ENCODE measurements at places on chromosomes 3 and 15.
A peak's percentile ranks its signal among the peaks of the same experiment; 100 is the strongest.

GRCh38 chr15:63449731-63450130 is 54.7 kb upstream of the USP3 start:
- no peak for DNase-seq

- no peak for DNase-seq
Measured at GRCh38 chr3:111229301-111229700, 157.7 kb downstream of the NECTIN3 start.

DNA sequence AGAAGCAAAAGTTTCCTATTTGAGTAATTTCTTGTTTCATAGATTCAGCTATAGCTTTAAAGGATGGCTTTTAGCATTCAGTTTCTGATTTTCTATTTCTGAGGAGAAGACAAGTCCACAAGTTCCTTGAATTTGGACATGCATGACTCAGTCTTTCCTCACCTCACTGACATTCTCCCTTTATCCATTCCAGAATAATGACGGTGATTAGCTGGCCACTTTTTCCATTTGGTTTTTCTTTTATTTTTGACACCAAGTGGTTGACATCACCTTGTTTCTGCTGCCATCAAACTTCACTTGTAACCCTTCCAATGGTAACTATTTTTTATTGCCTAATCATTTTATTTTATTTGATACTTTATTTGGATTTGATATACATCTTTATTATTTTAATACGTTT is 404.4 kb upstream of the KCNMB2 start:
- no peak for DNase-seq

- no peak for DNase-seq
Measured at GRCh38 chr3:139935866-139936817, 1.2 kb downstream of the CLSTN2 start.

GRCh38 chr3:193822492-193823212 is 229.6 kb downstream of the OPA1 start:
- no peak for DNase-seq

DNA sequence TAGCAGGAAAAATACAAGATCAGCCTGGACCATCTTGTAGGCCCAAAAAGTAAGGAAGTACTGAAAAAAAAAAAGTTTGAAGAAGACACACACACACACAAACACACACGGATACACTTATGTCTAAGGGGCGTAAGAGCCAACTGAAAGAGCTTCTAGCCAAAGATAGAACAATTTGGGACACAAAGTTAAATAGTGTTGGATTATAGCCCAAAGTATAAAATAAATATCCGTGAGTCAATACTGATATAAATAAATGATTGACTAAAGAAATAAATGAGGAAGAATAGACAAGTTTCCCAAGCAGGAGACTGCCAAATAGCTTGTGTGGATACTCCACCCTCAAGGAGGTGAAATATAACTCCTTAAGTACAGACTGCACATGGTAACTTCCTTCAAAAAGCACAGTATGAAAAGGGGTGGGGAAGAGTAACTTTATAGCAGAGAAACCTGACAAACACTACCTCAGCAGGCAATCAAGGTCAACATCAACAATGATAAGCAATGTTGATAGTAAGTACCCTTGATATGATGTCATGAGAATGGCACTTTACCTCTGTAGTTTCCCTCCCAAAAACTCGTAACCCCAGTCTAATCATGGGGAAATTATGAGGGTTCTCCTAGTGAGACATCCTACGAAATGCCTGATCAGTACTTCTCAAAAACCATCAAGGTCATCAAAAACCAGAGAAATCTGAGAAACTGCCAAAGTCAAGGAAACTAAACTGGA is 187.3 kb upstream of the ATP11B start:
- no peak for DNase-seq

GRCh38 chr3:112132975-112133448 is at the start of gene GCSAM:
Gene GCSAM (minus strand): TSS chr3:112133248. CDS start chr3:112133120, 128 bp downstream.
- DNase-seq: peak; percentile 51

DNA sequence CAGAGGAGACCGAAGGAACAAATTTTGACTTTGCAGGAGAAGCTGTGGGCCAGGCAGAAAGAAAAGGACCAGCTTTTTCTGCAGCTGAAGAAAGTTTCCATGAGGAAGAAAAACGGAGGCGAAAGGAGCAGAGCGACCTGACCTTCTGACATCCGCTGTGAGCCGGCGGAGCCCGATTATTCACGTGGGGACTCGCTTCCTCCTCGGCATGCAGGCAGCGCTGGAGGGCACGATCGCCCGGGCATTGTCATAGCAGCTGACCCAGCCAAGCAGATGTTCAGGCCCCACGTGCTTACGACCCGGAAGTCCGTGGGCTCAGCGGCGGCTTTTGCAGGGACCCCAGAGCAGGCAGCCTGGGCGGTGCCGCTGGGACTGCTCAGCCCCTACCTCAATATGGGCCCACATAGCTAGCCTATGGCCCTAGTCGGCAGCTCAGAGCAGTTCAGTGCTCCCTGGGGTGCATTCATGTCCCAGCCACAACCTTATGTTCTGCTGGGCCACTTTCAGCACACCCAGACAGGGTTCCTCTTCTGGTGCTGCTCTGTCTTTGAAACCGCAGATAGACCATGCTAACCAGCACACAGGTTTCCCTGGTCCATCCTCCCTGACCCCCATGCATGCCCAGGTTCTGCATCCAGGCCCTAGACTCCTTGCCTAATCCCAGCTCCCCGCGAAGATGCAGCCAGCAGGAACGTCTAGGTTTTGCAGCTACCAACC is 10.5 kb upstream of the EIF4A2 start:
- DNase-seq: peak; percentile 43

GRCh38 chr15:45118996-45119395 is 4.9 kb downstream of the DUOXA2 start:
- no peak for DNase-seq

GRCh38 chr15:34366271-34367065 is 528 bp downstream of the LPCAT4 start:
- peak; percentile 36 for DNase-seq

DNA sequence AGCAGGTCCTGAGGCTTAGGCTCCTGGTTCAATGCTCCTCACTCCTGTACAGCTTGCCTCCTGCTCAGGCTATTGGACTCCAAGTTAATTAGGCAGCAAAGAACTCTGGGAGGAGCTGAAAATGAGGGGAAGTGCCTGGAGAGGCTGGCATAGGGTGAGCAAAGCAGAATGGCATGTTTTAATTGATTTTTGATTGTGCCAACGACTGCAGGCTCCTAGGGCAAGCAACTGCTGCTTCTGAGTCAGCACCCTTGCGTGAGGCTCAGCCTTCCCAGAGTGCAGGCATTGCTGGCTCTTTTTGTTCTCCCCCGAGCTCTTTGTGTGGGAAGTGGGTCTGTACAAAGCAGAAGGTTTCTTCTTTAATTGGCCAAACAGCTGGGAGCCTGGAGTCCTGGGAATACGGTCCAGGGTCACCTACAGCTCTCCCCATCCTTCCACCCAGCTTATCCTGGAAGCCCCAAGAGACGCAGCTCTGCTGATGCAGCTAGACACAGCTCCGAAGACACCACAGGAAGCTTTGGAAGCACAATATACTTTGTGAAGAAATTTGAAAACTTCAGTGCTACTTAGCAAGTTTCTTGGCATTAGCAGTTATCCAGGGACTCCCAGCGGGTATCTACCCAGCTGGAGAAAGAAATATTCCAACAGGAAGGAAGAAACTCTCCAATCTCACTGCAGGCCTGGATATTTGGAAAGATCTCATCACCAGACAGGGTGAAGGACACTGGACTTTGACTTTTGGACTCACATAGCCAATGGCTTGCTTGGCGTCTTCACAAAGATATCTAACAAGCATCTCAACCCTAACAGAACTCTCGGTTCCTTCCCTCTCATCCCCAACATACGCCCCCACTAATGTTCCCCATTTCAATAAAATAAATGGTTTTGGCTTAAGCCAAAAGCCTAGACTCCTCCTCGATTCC is 76.8 kb downstream of the BDH1 start:
- DNase-seq: no peak

DNA sequence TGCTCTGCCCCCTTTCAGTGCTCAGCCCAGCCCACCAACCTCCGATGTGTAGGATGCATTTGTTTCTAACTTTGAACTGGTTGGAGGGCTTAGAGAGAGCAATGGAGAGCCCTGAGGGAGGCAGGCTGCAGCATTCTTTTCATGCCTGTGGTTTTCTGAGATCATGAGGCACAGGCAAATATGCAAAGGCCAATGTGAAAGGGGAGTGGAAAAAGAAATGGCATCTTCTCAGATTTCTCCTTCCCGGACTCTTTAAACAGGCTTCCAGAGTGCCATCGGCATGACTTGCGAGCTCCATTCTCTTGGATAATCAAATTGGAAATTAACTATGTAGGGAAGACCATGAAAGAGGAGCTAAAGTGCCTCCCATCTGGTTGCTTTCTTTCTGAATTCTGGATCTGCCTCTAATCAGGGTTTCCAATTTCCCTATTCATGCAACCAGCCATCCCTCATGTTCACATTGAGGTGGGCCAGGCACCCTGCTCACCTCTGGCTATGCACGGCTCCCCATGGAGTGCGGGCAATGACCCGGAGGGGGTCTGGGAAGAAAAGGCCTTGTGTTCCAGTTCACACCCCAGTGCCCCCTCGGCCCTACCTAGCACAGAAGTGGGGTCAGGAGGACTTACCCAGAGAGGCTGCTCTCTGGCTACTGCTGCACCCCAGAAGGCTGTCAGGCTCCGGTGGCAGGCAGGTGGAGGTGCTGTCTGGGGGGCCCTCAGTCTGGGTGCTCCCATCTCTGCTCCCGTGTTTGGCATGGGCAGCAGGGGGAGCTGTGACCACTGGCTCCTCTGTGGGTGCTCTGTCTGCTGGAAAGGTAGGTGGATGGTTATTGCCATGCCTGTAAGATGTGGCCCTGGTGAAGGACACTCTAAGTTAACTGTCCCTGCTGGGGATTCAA is 16.1 kb downstream of the AMOTL2 start:
- no peak for DNase-seq

DNA sequence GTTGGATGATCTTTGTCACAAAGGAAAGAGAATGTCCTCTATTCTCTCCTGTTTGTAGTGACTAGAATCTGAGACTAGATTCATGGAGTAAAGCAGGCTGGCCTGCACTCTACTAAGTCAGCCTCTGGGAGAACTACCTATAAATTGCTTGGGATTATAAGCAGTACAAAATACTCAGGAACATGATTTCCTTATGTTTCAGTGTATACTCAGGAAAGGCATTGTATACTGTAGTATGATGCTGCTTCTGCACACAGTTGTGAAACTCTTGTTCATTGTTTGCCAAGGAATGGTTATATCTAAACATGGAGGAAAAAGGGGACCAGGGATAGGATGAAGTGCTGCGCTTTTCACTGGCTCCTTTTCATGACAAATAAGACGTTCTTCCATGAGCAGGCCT is 49.2 kb downstream of the OXSR1 start:
- no peak for DNase-seq

DNA sequence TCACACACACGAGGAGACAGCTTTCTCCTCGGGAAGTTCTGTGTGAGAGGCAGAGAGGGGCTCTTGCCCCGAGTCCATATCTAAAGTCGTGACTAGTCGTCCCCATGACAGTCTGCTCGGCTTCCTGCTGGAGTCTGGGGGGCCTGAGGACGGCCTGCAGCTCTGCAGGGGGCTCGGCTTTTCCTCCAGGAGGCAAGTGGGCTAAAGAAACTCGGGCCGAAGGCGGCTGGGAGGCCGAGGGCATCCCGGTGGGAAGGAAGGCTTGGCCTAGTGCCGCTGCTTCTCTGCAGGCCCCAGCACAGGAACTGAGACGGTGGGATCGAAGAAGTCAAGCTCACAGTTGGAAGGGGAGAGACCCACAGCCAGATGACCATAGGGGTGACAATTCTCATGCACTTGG is 25.4 kb upstream of the PIGZ start:
- DNase-seq: no peak

DNA sequence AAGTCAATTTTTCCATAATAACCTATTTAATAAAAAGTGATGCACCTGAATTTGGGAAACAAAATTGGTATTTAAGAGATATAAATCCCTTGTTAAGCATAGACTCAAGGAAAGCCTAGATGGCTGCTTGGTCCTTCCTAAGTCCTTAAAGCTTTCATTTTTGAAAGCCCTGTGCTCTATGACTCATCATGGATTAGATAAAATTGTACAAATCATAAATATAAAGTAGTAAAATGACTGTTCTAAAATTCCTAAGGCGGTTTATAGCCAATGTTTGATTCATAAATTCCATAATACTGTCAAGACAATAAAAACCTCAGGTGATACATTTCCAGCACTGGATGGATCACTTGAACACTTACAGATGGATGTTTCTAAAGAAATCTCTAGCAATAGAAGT is 730.8 kb upstream of the EPHA6 start:
- DNase-seq: no peak

GRCh38 chr15:65333856-65334255 is 29.4 kb downstream of the RNU5B-1 start:
- DNase-seq: no peak

DNA sequence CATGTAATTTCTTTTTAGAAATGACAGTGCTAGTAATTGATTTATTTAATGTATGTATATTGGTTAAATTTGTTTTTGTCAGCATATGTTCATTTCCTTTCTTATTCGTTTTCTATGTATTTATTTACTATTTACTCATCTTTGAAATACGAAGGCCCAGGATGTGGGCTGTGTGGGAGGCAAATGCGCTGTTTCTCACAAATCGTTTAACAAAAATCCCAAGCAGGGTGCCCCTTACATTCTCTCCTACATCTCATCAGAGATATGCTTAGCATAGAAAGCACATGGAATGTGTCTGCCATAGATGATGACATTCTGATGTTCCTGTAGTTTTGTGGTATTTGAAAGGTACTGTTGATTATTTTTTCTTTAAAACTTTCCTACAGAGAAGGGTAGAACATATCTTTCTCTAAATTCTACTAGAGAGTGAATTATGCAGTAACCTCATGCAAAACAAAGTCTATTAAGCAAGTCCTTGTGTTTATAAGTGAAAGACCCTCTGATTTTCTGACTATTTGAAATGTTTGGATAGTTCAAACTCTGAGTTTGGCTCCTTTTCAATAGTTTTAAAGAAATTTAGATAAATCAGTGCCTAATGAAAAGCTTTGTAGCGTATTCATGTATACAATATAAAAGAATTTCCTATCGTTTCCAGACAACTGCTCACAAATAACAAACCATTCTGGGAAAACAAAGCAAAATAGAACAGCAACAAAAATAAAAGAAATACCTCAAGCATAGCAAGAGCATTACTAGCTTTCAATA is 111.1 kb upstream of the VGLL3 start:
- DNase-seq: no peak
